Sigmoid colon (tissue), 7 donors: ENCODE measurements at places on chromosomes 6 and 20.
A peak's percentile ranks its signal among the peaks of the same experiment; 100 is the strongest.

DNA sequence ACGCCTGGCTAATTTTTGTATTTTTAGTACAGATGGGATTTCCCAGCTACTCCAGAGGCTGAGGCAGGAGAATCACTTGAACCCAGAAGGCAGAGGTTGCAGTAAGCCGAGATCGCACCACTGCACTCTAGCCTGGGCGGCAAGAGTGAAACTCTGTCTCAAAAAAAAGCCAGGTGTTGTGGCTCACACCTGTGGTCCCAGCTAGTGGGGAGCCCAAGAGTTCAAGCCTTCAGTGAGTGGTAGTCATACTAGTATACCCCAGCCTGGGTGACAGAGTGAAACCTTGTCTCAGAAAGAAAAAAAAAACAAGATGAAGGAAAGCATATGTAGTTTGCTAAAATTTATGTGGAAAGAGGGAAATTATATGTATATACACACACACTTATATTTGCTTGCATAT lies 20.0 kb upstream of the POU5F1 start:
- no peak for DNase-seq

DNA sequence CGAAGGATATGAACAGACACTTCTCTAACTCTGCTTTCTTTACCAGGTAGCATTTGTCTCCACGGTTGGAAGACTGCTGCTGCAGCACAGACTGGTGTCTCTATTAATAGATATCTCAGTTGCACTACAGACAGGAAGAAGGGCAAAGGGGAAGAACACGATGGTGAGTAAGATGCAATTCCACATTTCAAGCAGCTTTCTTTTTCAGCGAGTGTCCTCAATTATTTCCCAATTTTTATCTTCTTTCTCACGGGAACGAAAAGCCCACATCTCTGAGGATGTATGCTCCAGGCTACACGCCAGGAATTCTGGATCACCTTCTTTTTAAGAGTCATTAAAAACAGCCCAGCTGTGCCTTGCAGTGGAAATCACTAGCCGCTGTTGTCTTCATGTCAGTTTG lies 311.6 kb upstream of the ECI2 start:
- DNase-seq: no peak

- no peak for DNase-seq
Measured at GRCh38 chr6:29813066-29813465, 14.6 kb upstream of the HLA-G start.

- DNase-seq: no peak
Measured at GRCh38 chr6:61809004-61809595, 476.9 kb downstream of the KHDRBS2 start.

- no peak for DNase-seq
Measured at GRCh38 chr6:140230282-140230681, 855.8 kb upstream of the CITED2 start.

- DNase-seq: no peak
Measured at GRCh38 chr6:40918040-40918651, 120.9 kb downstream of the UNC5CL start.

- no peak for DNase-seq
Measured at GRCh38 chr6:168825226-168826077, 384.5 kb downstream of the SMOC2 start.

DNA sequence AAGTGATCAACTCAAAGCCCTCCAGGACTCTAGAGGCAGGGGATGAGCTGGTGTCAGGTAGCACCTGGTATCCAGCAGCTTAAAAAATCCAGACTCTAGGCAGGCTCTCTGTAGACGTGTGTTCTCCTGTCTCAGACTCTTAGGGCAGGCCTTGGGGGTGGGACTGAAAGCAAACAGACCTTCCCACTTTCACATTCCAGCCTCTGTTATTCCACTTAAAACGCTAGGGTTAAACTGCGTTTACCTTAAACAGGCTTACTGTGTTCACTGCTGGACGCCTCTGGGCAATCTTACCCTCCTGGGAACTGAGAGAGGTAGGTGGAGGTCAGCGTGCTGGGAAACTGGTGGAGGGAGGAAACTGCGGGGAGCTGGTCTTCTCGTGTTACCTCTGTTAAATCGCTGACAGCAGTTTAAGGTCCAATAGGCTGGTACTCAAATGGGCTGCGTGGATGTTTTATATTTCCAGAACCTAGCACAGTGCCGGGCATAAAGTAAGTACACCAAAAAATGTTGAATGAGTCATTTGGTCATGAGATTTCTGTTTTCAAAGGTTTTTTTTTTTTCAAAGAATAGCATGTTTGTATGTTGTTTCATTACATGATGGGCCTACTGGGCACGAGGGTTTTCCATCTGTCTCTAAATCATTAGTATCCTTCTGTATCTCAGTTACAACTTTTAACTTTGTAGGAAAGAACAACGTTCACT lies at the start of gene GCNT2:
Gene GCNT2, plus strand, starts transcription at position 248 of the 705 bp plus-strand sequence. CDS start 7,561 bp downstream, outside the sequence.
- DNase-seq: no peak

GRCh38 chr20:47205577-47206123 lies 150.8 kb downstream of the ZMYND8 start:
- DNase-seq: peak; percentile 70

DNA sequence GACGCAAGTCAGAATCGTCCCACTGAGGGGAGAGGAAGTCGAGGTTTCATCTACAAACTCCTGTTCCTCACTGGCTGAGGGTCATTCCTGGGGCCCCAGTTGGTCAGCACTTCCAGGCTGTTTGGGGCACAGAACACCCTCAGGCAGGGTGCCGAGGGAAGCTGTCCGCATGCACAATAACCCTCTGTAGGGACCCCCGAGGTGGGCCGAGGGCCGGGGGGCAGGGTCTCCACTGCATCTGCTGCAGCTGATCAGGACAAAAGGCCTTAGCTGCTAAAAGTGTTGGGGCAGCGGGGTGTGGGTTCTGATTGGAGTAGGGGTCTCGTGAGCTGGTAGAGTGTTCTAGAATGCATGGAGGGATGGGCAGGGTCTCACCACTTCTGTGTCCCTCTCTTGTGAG lies 125.1 kb downstream of the TOX2 start:
- DNase-seq: peak; percentile 47

DNA sequence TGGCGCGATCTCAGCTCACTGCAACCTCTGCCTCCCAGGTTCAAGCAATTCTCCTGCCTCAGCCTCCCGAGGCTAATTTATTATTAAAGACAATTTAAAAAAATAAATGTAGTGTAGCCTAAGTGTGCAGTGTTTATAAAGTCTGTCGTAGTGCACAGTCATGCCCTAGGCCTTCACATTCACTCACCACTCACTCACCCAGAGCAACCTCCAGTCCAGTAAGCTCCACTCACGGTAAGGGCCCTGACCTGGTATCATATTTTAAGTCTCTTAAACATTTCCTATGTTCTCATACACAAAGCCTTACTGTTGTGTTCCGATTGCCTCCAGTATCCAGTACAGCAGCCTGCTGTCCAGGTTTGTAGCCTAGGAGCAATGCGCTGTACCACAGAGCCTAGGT lies 168.2 kb upstream of the FOXQ1 start:
- DNase-seq: no peak

DNA sequence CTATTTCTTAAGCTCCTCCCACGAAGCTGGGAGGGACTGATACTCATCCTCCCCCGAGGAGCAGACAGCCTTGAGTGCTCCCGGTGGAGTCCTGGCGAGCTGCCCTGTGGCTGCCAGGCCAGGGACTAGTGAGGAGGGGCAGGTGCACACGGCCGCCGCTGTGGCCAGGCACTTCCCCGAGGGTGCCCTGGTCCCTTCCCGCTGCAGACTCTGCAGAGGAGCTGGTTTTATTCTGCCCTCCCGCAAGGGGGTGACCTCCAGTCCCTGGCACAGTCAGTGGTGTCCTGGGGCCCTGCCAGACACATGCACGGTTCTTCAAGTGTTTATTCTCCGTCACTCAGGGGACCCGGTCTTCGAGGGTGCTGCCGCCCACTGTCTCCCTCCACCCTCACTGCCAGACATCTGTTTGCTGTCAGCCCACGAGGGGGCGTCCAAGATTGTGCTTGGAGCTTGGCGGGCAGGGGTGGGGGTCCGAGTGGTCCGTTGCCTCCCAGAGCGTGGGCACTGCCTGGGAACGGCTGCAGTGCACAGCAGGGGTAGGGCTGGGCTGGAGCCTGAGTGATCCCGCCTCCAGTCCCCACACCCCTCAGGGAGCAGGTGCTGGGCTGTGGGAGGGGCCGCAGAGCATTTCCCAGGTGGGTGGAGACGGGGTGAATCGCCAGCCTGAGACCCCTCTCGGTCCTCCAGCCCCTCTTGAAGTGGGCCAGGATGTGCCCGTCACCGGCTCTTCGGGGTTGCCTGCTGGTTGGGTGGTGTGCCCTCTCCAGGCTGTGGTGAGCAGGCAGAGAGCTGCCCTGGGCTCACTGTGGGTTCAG lies 3.1 kb upstream of the CABLES2 start:
- peak; percentile 87 for DNase-seq

DNA sequence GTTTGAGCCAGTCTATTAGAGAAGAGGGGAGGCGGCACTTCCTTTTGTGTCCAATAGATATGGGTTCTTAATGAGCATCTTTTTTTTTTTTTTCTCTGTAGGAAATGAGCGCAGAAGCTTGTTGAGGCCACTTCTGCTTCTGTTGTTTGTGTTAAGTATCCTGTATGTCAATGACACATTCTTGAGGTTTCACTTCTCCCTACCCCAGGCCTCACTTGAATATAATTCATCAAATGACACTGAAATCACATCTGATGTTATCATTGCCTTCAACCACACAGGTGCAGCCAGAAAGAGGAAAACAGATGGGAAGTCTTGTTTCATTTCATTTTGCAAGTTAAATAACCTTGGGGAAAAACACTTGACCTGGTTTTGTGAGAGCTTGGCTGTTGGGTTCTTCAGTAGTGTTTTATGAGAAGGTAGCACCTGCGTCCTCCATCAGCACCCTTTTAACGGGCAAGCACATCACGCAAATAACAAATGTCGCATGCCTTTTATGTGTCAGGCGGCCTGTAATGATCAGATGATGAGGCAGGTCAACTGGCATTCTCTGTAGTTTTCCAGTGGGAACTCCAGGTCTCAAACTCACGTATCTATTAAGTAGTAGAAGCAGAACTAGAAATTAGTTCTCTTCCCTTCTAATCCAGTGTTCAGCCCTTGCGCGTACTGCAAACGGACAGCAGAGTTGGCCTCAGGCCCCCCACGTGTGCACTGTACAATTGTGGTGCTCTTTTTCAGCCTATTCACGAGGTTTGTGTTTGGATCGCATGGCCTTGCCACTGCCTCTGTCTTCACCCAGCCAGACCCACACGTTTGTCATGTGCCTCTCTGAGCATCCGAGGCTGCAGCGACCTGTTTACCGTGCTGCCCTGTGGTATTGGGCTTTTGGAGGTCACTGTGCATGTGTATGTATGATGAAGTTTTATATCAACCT lies 23.5 kb downstream of the PLEKHG1 start:
- no peak for DNase-seq

DNA sequence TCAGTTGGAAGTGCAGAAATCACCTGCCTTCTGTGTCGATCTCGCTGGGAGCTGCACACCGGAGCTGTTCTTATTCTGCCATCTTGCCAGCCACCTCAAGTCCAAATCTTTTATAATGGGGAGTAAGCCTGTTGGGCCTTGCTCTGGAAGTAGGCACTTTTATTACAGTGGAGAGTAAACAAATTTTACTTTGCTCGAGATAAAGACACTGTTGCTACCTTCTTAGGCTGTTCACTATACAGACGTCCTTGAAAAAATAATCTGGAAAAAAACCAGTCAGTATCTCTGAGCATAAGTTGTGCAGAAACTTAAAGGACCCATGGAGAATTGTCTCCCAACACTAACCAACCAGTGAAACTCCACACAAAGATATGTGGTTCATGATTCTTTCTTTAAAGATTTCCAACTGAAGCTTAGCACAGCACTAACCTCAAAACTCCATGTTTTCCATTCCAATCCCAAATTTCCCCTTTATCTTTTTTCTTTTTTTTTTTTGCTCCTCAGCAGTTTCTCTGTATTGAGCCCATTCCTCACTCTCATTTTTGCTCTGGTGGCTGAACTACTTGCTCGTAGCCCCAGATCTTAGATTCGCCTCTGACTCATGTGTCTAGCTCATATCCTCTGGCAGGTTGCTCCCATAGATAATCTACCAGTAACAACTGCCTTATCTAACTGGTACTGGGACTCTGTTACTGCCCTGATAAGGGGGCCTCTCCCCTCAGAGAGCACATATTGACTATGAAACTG lies 34.3 kb upstream of the COL9A1 start:
- DNase-seq: no peak

DNA sequence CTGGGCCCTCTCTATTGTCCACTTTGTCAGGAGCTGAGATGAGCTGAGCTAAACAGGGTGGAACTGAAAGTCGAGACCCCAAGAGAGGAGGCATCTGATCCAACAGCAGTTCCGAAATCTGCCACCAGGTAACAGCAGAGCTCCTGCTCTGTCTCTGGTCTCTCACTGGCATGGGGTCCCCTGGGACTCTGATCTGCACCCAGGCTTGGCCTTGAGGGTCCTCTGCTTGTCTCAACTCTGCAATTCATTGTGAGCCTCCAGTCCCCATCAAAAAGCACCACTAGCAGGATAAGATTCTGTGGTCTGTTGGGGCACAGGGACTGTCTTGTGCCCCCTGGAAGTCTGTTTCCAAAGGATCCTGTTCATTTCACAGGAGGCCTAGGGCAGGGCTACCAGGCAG lies 62.5 kb upstream of the TOP1 start:
- DNase-seq: peak; percentile 38

- DNase-seq: no peak
Measured at GRCh38 chr6:8527818-8528217, 92.5 kb upstream of the SLC35B3 start.

DNA sequence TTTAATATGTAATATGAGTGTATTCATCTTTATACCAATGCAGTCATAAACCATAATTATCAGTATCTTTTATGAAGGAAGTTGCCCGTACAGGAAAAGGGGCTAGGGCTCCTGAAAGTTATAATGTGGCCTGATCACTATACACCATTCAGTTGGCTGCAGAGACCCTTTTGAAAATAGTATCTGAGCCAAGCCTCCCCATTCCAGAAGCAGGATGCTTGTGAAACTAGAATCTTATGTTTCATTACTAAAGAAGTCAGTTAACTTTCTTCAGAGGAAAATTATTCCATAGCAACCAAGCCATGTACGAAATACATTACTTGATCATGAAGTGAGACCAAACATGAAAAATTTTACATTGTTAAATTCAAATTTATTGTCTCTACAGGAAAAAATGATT lies 251.5 kb upstream of the TCF21 start:
- DNase-seq: no peak

GRCh38 chr6:35370124-35370741 lies 27.9 kb downstream of the PPARD start:
- peak; percentile 84 for DNase-seq

DNA sequence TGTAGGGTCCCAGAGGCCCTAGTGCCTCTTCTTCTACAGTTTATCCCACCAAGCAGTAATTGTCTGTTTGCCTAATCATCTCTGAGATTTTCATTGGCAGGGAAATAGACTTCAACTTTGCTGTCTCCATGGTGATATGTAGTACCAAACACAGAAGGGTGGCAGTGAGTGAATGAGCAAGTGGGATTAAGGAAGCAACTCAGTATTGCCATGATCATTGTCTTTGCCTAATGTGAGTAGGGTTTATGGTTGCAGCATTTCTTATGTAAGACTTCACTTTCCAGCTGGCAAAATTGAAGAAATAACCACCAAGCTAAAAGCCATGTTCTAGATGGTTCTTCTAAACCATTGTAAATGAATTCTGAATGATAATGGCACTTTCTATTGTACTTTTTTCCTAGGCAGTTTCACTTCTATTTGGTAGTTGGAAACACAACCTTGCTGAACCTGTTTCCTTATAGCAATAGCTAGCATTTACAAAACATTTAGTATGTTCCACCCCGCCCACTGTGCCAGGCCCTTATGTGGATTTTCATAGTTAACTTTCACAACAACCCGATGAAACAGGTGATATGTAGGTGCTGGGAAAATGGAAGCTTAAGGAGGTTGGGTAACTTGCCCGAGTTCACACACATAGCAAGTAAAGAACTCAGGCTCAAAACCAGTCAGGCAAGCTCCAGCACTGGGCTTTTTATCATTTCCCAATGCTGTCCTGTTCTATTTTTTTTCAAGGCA lies 32.0 kb downstream of the ZC2HC1B start:
- no peak for DNase-seq

GRCh38 chr6:108650325-108650724 lies 89.6 kb downstream of the FOXO3 start:
- DNase-seq: no peak
